Upper lobe of right lung (tissue), 1 donor: ENCODE measurements at places on chromosomes 7 and 10. TPM values are rescaled to one million over a fixed set of nuclear protein-coding genes. Genes with fewer than 3 reads are reported as not detected.

GRCh38 chr10:83945982-83946718 is 193.2 kb upstream of the GHITM start:
- no peaks in the 10 kb centered on the region for H3K4me1 ChIP-seq
- DNase-seq: no peak
- no peak overlapping the region for H3K27ac ChIP-seq
- no peaks in the 10 kb centered on the region for H3K36me3 ChIP-seq
- H3K27me3 ChIP-seq: no peaks in the 10 kb centered on the region

GRCh38 chr7:131525820-131526219 is 30.6 kb downstream of the PODXL start:
- H3K27me3 ChIP-seq: no peaks in the 10 kb centered on the region
- H3K36me3 ChIP-seq: no peaks in the 10 kb centered on the region
- peaks cover 17% of the 10 kb centered on the region for H3K4me1 ChIP-seq
- no peak overlapping the region for H3K27ac ChIP-seq
- no peak overlapping the region for H3K4me3 ChIP-seq

DNA sequence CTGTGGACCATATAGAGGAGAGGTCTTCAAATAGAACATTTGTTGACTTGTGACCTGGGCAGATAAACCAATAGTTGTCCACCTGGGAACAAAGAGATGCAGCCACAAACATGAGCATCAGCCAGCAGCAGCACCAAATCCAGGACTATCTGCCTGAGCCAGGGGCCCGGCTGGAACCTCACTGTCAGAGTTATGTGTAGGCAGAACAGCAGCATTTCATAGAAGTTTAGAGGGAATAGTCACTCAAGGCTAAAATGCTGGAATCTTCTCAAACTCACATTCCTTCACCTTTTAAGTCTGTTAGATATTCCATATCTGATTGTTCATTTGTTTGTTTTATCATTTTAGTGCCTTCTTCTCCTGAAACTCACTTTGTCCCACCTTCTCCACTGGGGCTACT is 72.2 kb upstream of the IL6 start:
- no peaks in the 10 kb centered on the region for H3K36me3 ChIP-seq
- H3K27me3 ChIP-seq: no peaks in the 10 kb centered on the region
- no peaks in the 10 kb centered on the region for H3K4me1 ChIP-seq
- no peak overlapping the region for H3K4me3 ChIP-seq
- DNase-seq: no peak

The CRHR2 gene
- not detected for total RNA-seq
